Muscle of leg (tissue), 16 donors: ENCODE measurements at places on chromosomes 2 and 18. TPM values are rescaled to one million over a fixed set of nuclear protein-coding genes. Genes with fewer than 3 reads are reported as not detected.

- no peak overlapping the region for H3K27ac ChIP-seq
- no peaks in the 10 kb centered on the region for H3K27me3 ChIP-seq
- DNase-seq: no peak
- no peak overlapping the region for H3K4me3 ChIP-seq
- H3K4me1 ChIP-seq: peaks cover 51% of the 10 kb centered on the region
Observed at GRCh38 chr2:85954590-85955458, 66.0 kb upstream of the ST3GAL5 start.

GRCh38 chr2:20061476-20061875, 10.0 kb upstream of the LAPTM4A start:
- H3K4me3 ChIP-seq: no peak overlapping the region
- no peaks in the 10 kb centered on the region for H3K36me3 ChIP-seq
- peak overlapping the region; percentile 93 for H3K27ac ChIP-seq
- H3K4me1 ChIP-seq: peaks cover 46% of the 10 kb centered on the region
- no peaks in the 10 kb centered on the region for H3K27me3 ChIP-seq

DNA sequence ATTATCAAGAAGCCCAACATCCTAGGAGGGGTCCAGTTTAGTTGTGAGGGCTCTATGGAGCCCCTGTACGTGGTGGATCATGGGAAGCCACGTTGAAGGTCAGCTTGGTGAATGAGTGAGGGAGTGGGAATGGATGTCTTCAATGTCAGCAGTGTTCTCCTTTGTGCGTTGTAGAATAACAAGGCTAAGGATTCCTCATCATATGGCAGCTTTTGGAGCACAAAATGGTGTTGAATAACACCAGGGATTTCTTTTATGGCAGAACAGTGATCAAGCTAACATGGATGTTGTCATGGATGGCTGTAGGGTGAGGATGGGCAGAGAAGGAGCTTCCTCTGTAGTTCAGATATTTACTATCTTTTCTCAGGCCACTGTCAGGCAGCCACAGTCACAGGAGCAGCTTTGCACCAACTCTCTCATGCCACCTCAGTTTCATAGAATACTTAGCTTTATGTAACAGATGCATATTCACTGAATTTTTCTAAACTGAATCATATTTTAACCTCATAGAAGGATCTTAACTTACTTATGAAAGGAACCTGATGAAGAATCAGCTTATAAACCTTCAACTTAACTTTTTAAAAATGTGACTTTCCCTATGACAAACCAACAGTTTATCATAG, 284.5 kb upstream of the EPAS1 start:
- no peaks in the 10 kb centered on the region for H3K27me3 ChIP-seq
- peaks cover 7% of the 10 kb centered on the region for H3K4me1 ChIP-seq
- no peak overlapping the region for H3K4me3 ChIP-seq
- no peak for DNase-seq
- H3K27ac ChIP-seq: no peak overlapping the region

The TSPYL6 gene
- total RNA-seq: 0.04 TPM

DNA sequence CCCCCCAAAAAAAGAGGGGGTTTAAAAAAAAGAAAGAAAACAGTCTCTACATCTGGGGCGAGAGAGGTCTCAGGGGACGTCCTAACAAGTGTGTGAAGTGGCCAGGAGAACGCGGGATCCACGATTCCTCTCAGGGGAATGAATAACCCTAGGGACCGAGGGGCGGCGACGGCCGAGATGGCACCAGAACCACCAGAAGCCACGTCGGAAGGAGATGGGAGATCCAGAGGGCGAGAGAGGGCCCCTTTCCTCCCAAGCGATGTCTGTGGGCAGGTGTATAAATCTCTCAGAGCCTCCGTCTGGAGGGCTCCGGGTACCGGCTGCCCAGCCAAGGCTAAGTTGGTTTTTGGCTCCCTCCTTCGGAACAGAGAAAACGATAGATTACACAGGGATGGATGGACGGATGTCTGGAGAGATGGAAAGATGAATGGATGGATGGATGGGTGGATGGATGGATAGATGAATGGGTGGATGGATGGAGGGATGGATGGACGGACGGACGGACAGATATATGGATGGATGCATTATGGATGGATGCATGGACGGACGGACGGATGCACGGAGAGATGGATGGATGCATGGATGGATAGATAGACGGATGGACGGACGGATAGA, 1.7 kb downstream of the EPHA4 start:
- no peaks in the 10 kb centered on the region for H3K36me3 ChIP-seq
- peak; percentile 72 for DNase-seq
- H3K4me3 ChIP-seq: peak overlapping the region; percentile 58
- peak overlapping the region; percentile 7 for H3K27ac ChIP-seq
